Right ventricle myocardium inferior (tissue), 1 donor: ENCODE measurements at places on chromosomes 2 and 18.

DNA sequence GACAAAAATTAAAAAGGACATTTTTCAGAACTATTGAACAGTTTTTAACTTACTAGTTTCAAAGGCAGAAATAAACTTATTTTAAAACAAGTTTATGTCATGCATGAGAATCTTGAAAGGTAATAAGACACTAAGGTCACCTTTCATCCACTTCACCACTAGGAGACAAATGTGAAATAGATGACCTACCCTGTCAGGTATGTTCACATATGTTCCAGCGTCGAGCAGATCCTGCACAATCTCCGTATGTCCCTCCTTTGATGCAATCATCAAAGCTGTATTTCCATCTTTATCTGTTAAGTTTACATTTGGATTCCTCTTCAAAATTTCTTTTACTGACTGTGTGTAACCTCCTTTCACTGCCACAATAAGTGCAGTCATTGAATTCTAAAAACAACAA, 34.7 kb downstream of the KIDINS220 start:
- no peak for DNase-seq

DNA sequence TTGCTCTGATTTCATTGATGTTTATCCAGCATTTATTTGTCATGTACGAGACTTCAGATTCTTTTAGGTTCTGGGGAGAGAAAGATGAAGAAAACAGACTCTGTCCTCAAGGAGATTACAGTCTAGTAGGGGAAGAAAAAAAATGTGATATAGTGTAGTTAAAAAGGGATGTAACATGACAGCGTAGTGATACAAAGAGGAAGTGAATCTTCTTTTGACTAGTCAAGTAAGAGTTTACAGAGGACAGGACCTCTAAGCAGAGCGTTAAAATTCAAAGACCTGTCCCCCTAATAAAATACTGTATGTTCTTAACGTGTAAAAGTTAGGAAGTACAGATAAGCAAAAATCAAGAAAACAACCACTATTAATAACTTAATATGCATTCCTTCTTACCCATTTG, 47.7 kb downstream of the NCOA1 start:
- DNase-seq = no peak

GRCh38 chr2:9763356-9764152, 79.7 kb upstream of the TAF1B start:
- DNase-seq = no peak

DNA sequence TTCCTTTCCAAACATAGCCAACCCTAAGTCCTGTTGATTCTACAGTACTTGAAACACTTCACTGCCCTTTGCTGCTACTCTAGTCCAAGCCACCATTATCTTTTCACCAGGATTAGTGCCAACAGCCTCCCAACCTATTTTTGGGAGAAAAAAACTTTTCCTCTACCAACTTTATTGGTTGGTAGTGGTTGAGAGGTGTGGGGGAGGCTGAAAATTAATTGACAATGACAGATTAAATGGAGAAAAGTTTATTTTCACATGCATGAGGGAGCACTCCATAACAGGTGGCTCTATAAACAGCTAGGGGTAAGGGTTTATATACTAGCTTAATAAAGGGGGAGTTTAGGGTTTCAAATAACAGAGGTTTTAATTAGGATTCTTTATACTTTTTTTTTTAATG, 37.8 kb upstream of the ITPRID2 start:
- DNase-seq = no peak

GRCh38 chr2:83071352-83071751, 1387.7 kb downstream of the SUCLG1 start:
- no peak for DNase-seq

- no peak for DNase-seq
Observed at GRCh38 chr2:108184419-108184818, 55.3 kb upstream of the SULT1C3 start.

- DNase-seq = no peak
Observed at GRCh38 chr2:75577280-75577679, 16.5 kb upstream of the EVA1A start.
